ENCODE measurements at places on chromosomes 12 and 14.

GRCh38 chr14:58765843-58766242, 128.1 kb downstream of the DACT1 start:
- no peak for DNase-seq

DNA sequence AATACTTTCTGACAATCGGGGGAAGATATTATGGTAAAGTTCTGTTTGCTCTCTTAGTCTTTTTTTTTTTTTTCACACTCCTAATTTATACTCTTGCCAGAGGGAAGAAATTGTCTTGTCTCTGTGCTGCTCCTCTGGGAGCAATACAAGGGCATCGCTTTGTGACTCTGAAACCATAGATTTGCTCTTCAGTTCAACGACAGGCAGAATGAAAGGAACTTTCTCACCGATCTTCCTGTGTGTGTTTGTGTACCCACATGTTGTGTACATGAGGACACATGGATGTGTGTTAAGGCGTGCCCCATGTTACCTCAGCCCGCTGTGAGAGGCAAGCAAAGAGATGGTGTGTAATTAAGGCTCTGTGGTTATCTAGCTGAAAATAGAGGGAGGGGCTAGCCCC, 457.6 kb downstream of the EGLN3 start:
- DNase-seq = no peak

GRCh38 chr12:100520048-100520769, 46.5 kb downstream of the NR1H4 start:
- DNase-seq = no peak

- DNase-seq = no peak
Measured at GRCh38 chr12:76587428-76588178, 28.0 kb upstream of the OSBPL8 start.

DNA sequence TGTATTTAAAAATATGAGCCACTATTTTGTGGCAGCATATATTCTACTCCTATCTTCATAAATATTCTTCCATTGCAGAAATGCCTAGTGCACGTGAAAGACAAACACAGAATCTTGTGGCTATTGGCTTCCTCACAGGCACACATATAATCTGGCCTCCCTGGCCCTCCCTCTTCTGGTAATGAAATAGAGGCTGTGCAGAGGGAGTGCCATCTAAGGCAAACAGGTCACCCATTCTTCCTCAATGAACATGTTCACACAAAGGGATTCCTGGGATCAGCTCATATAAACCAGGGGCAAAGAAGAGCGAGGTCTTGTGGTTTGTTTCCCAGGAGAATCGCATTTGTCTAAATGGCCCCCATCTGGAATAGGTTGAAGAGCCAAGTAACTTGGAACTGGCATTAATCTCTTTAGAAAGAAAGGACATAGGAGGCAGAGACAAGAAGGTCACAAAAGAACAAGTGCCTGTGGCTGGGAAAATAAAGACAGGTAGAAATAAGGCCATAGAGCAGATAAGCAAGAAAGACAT, 171.6 kb upstream of the PTPRQ start:
- DNase-seq = no peak

DNA sequence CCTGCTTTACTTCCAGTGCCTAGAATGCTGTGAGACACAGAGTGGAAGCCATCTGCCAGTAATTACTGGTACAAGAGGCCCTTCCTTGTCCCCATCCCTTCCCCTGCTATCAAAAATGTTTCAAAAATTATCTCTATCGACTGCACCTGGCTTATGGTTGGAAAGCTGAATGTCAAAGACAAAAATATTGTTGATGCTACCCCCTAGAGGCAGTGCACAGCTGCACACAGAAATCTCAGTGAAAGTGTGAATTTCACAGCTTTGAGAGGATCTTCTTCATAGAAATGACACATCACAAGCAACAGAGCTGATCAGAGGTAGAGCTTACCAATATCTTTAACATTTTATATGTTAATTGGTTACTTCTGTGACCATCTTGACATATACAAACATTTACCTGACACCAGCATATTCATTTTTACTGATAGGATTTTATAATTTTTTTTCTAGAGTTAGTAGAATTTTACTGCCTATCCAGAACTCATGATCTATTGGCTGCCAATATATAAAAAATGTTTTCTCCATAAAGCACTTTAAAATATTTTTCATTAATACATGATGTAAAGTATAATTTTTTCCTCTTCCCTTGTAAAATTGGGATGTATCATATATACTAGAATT, 138.0 kb downstream of the AACS start:
- DNase-seq = no peak

GRCh38 chr12:93824514-93825500, 147.6 kb downstream of the CRADD start:
- DNase-seq = no peak

DNA sequence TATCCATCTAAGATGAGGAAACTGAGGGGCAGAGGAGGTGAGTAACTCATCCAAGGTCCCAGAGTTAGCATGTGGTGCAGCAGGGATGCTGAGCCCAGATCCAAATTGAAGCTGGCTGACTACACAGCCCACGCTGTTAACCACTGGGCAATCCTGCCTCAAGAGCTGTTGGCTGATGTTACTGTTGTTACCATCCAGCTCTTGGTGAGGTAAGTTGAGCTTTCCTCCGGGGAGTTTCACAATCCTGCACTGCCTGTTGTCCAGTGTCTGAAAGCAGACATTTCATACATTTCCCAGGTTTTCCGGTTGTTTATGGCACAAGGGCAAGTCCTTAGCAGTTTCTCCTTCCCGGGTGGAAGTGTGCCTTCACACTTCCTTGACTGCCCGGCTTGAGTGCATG, 14.5 kb downstream of the CYP46A1 start:
- no peak for DNase-seq

DNA sequence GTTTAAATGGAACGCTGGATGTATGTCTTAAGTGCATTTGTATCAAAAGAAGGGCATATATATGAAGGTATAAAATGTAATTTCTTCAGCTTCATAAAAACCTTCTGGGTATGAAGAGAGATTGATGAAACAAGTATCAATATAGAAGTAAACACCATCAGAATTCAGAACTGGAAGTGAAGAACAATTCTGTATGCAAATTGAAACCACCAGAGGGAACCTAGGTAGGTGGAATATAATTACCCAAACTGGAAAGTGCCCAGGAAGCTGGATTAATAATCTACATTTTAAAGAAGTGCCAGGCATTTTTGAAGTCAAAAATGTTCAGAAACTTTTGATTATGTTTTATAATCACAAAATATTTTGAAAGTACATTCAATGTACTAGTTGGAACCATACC, 336.2 kb upstream of the GARIN6 start:
- no peak for DNase-seq

- DNase-seq = no peak
Measured at GRCh38 chr12:11998944-11999315, 71.8 kb upstream of the BCL2L14 start.

GRCh38 chr12:97941686-97942354, 479.2 kb downstream of the RMST start:
- DNase-seq = no peak

DNA sequence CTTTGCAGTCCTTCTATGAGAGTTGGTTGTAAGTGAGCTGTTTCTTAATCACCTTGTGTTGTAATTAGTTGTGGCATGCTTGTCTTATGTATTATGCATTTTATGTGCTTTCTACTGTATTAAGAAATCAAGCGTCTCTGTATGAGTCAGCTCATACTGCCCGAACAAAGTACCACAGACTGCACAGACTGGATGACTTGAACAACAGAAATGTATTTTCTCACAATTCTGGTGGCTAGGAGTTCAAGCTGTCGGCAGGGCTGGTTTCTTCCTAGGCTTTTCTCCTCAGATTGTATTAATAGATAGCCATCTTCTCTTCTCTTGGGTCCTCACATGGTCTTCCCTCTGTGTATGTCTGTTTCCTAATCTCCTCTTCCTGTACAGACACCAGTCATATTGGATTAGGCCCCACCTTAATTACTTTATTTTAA, 77.7 kb downstream of the FLRT2 start:
- no peak for DNase-seq

- no peak for DNase-seq
Measured at GRCh38 chr12:101925361-101925760, 48.0 kb downstream of the DRAM1 start.

DNA sequence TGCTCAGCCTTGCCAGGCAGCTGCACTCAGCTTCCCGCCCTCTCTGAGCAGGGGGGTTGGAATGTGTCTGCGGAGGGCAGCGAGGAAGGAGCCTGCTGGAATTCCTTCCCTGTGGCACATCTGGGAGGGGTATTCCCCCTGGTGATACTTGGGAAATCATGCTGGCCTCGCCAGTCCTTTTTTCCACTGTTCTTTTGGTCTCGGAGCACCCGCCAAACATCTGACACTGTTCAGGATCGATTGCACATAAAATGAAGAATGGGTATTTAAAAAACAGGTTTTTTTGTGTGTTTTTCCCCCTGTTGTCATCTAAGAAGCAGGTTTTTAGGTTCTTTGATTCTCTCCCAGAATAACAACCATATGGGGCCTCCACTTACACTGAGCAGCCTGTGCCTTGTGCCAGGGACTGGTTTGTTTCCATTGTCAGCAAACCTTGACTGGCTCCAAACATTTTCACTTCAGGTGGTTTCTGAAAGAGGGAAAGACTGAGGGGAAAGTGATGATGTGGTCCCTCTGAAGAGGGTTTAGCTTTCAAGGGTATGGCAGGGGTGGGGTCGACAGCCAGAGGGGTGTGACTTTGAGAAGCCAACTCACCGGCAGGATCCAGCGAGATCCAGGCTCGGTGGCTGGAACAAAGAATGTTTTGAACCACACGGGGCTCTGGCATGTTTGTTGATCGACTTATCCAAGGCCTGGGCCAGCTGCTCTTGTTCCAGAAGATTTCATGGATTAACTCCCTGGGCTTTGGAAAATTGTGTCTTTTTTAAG, 215.1 kb downstream of the CACNA1C start:
- DNase-seq = no peak

GRCh38 chr14:64364907-64365306, 23.2 kb upstream of the MTHFD1 start:
- no peak for DNase-seq

DNA sequence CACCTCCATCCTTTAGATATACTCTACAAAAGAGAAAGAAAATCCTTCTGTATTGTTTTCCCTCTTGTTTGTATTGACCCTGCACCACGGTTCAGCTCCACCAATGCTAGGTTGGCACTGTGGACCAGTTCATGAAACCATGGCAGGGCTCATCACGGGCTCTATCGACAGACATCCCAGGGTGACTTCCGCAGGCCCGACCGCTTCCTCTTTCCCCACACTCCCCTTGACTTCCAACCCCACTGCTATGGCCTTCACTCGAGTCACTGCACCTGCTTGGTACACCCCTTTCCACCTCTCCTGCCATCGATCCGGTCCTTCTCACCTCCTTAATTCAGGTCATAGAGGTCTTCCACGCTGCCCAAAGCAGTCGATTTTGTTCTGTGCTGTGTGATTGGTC, 21.2 kb upstream of the AKAP5 start:
- DNase-seq = no peak

DNA sequence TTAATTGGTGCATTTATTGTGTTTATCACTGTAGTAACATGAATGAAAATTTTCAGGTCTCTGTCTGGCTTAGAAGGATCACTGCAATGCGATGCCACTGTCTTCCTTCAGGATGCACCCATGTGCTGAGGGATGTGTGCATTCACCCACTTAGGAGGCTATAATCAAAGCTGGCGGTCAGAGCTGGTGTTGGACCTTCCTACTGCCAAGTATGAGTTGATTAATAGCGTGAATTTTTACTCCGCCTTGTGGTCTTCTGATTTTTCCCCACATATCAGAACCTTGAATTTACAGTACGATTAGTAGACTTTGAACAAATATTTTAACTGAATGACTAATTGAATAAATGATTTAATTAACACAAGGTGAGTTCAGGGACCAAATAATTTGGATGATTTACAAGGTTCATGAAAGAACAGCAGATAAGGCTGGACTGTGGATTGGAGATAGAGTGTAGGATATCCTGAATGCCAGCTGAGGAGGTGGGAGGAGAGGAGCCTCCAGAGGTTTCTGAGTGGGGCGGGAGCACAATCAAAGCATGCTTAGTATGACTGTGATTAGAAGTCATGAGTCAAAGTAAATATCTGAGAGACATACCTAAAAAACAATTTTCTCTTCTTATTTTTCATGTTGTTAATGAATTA, 50.1 kb downstream of the RERG start:
- DNase-seq = no peak

DNA sequence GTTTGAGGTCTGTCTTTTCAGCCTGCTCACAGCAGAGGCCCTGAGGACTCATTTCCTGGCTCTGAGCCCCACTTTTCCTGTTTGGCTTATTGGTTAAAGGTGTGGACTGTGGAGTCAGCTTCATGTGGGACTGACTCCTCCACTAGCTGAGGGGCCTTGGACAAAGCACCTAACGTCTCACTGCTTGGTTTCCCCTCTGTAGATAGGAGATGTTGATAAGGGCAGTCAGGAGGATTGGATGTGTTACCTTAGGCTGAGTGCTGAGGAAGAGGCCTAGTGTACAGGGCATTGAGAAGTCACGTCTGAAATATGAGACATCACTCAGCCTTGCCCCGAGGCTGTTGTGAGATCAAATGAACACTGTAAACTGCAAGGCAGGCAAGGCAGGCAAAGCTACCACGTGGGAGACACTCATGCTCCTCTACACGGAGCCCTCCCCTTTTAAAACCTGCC, 27.1 kb upstream of the TCL1A start:
- DNase-seq = no peak

DNA sequence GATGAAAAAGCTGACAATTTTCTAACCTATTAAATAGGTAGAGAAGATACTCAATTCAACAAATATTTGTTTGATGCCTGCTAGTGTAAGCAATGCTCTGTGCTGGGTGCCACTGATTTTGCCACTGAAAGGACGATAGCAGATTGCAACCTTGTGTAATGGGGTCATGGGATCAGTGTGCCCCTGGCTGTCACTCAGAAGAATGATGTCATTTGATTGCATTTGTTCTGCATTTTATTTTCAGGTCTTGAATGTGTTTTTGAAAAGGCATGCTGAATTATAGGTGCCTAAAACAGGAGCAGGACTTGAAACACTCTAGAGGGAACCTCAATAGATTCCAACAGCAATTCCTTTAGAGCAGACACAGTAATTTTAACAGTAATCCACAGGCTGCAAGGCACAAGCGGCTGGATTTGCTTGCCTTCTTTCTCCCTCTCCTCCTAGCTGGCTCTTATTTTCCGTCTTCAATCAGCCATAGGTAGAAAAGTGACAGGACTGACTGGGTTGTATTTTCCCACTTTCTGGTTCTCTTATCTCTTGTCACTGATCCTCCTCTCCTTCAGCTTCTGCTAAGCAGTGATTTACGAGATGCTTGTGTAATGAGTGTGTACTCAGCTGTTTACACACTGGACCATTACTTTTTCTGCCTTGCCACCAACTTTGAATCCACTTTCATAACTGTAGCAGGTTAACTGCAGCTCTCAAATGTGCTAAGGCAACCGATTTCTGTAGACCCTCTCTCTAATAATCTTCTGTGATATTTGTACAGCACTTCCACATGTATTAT, 4.1 kb downstream of the PLXNC1 start:
- no peak for DNase-seq

DNA sequence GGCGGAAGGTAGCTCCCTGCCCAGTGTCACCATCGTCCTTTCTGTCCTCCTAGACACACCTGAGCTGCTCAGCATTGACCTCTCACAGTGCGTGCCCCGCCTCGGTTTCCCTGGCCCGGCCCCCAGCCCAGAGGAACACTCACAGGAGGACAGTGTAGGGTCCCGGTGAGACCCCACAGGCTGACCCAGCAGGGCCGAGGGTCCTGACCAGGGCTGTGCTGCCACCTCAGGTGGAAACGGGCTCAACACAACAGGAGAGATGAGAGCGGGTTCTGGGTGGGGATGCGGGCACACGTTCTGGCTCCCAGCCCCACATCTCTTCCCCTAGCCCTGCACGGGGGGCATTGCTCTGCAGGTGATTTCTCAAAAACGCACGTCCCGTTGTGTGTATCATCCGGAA, 98.1 kb downstream of the PIWIL1 start:
- DNase-seq = no peak

Measured in activated CD4-positive, CD25-positive, alpha-beta regulatory T cell (primary cell).